Thymus (tissue), 14 donors: ENCODE measurements at places on chromosomes 2 and 18. TPM values are rescaled to one million over a fixed set of nuclear protein-coding genes. Genes with fewer than 3 reads are reported as not detected.

PTMA gene
- total RNA-seq, result 3,368 TPM

DNA sequence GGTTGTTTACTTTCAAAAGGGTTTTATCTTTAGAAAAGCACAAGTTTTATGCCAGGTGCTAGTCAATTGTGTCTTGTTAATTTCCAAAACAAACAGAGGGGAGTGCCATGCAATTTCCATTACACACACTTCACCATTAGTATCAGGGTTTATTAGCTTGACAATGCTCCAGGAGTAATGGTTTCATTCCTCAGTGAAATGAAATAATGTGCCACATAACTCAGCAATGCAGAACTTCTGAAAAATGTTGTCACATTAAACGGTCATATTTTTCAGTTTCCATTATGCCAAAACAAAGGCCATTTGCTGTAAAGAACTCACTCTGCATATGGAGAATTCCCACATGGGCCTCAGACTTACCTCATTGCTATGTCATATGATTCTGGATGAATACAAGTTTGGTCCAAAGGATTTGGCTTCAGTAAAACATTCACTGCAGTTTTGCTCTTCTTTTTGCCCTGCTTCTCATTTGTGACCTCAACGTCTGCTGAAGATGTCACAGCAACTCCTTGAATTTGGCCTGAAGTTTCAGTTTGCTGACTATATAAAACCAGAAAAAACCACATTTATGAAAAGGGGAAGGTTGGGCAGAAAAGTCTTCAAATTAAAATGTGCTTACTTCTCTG lies 198.2 kb downstream of the SRBD1 start:
- DNase-seq, result no peak
- peaks cover 3% of the 10 kb centered on the region for H3K36me3 ChIP-seq
- no peaks in the 10 kb centered on the region for H3K27me3 ChIP-seq
- H3K4me3 ChIP-seq, result no peak overlapping the region
- H3K27ac ChIP-seq, result no peak overlapping the region

GRCh38 chr2:68272246-68272994 lies 20.1 kb upstream of the PPP3R1 start:
- no peaks in the 10 kb centered on the region for H3K27me3 ChIP-seq
- no peak for DNase-seq
- no peaks in the 10 kb centered on the region for H3K4me1 ChIP-seq
- H3K27ac ChIP-seq, result no peak overlapping the region
- no peaks in the 10 kb centered on the region for H3K36me3 ChIP-seq

DNA sequence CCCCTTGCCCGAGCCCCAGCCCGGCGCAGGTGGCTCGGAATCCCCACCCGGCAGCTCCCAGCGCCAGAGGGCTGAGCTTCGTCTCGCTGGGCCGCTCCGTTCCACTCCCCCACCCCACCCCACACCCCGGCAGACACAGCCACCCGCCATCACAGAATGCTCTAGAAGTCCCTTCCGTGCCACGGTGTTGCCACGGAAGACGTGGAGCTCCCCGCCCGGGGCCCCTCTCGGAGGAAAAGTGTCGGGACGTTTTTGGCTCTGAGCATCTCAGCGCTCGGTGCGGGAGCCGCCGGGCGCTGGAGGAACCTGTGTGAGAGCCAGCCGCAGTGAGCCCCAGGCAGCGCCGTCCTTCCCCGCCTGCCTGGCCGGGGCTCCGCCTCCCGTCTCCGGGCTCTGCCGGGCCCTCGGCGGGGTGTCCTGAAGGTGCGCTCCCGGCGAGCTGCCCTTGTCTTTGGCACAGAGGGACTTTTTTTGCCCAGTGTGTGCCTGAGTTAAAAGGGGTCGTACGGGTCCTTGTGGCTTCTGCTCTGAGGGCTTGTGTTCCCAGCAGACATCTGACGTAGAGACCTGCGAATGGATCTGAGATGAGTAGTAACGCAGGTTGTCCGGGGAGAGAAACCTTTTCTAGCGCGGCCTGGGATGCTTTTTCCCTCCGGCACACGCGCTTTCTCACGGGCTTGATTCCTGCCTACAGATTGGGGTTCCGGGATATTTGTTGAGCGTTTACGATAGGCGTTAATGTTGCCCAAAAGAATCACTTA lies 1.8 kb downstream of the ZCCHC2 start:
- peak; percentile 82 for DNase-seq
- H3K27ac ChIP-seq, result peak overlapping the region; percentile 90
- H3K4me1 ChIP-seq, result peaks cover 18% of the 10 kb centered on the region
- H3K36me3 ChIP-seq, result no peaks in the 10 kb centered on the region
- no peaks in the 10 kb centered on the region for H3K27me3 ChIP-seq

DNA sequence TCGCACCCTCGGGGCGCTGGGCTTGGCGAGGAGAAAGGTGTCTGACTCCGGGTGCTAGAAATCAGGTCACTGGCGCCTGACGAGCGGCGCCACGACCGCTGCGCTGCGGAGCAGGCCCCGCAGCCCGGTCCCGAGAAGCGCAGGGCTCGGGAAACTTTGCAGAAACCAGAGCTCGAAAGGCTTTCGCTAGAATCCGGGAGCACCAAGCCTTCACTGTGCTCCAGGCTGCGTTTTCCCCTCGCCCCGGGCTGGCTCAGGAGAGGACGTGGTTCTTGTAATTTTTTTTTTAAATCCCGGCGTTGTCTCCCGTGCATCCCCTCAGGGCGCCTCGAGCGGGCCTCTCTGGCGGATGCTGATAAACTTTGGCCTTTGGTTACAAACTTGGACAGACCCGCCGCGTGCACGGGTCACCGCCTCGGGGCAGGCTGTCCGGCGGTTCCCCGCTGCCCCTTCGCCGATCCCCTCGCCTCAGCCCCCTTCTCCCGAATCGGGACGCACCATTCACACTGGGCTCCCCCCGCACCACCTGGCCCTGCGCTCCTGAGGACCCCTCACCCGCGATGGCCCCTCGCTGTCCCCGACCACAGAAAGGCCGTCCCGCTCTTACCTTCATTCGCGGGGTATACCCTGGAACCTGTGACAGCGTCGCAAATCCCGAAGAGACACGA lies 419 bp downstream of the EPHA4 start:
- H3K36me3 ChIP-seq, result no peaks in the 10 kb centered on the region
- peak overlapping the region; percentile 84 for H3K4me3 ChIP-seq
- H3K4me1 ChIP-seq, result peaks cover 45% of the 10 kb centered on the region

RAX gene
- under 0.01 TPM for total RNA-seq

DNA sequence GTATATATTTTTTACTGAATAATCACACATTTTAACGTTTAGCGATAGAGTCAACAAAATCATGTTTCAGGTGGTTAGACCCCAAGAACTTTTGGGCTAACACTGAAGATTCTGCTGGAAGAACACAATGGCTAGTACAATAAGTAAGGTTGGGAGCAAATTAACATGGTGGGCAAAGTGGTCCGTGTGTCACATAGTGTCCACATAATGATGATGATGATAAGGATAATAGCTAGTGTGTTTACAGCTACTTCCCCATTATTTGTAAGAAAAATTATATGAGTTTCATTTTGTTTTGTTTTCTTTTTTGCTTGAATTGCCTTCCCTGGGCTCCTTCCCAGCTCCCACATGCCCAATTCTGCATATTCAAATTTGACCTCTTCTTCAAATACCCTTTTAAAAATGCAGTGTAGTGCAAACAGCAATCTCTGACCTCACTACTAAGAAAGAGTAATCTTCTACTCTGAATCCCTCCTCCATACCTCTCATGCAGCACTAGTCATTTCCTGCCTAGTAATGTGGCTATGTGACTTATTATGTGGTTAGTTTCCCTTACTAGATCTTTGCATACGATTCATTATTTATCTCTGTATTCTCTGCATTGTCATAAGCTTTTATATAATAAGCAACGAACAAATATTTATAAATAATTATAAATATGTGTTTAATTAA lies 16.9 kb upstream of the VPS54 start:
- peaks cover 12% of the 10 kb centered on the region for H3K4me1 ChIP-seq
- H3K36me3 ChIP-seq, result no peaks in the 10 kb centered on the region
- no peaks in the 10 kb centered on the region for H3K27me3 ChIP-seq
- no peak overlapping the region for H3K27ac ChIP-seq
- H3K4me3 ChIP-seq, result no peak overlapping the region

GRCh38 chr2:161990036-161990435 lies 84.0 kb downstream of the DPP4 start:
- no peaks in the 10 kb centered on the region for H3K27me3 ChIP-seq
- H3K4me1 ChIP-seq, result peaks cover 9% of the 10 kb centered on the region
- H3K4me3 ChIP-seq, result no peak overlapping the region
- no peak for DNase-seq

GRCh38 chr2:24239553-24239952 lies 64.7 kb downstream of the FAM228A start:
- H3K27ac ChIP-seq, result no peak overlapping the region
- H3K4me1 ChIP-seq, result no peaks in the 10 kb centered on the region
- H3K36me3 ChIP-seq, result peaks cover 17% of the 10 kb centered on the region

DNA sequence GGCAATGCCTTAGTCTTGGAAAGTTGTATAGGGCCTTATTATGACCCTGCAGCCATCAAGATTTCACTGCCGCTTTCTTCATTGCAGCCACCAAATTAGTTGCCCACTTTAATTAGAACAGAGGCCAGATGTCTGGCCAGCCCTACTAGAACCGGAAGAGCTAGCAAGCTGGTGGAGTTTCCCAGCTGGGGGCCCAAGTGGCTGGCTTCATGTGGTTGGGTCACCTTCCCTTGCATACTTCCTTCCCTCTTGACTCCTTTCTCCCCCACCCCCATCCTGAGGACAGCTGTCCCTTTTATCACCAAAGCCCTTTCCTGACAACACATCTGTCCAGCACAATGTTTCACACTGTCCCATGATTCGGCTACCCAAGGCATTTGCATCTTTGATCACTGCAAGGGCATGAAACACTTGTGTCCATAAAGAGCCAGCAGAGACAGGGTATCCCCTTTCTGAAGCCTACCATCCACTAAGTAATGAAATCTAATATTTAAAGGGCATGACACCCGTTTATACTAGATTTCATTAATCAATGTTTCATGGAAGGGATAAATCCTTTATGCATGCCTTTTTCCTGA lies 187.2 kb downstream of the BCL11A start:
- H3K4me3 ChIP-seq, result no peak overlapping the region
- no peaks in the 10 kb centered on the region for H3K27me3 ChIP-seq
- no peaks in the 10 kb centered on the region for H3K36me3 ChIP-seq

CHRNG gene
- 0.57 TPM for total RNA-seq

- H3K27ac ChIP-seq, result no peak overlapping the region
- no peak overlapping the region for H3K4me3 ChIP-seq
- no peaks in the 10 kb centered on the region for H3K36me3 ChIP-seq
- H3K27me3 ChIP-seq, result no peaks in the 10 kb centered on the region
- DNase-seq, result no peak
- H3K4me1 ChIP-seq, result peaks cover 2% of the 10 kb centered on the region
Measured at GRCh38 chr2:171146633-171147032, 14.1 kb downstream of the TLK1 start.

- no peak overlapping the region for H3K4me3 ChIP-seq
- H3K4me1 ChIP-seq, result peaks cover 14% of the 10 kb centered on the region
- no peak for DNase-seq
- no peaks in the 10 kb centered on the region for H3K36me3 ChIP-seq
- H3K27ac ChIP-seq, result no peak overlapping the region
Measured at GRCh38 chr2:96771796-96772618, 11.3 kb downstream of the CNNM4 start.

OSR1 gene
- total RNA-seq, result 1.1 TPM

GRCh38 chr2:28986429-28986828 lies 5.3 kb downstream of the TOGARAM2 start:
- no peaks in the 10 kb centered on the region for H3K27me3 ChIP-seq
- no peaks in the 10 kb centered on the region for H3K4me1 ChIP-seq
- H3K27ac ChIP-seq, result no peak overlapping the region
- no peaks in the 10 kb centered on the region for H3K36me3 ChIP-seq
- no peak overlapping the region for H3K4me3 ChIP-seq

DNA sequence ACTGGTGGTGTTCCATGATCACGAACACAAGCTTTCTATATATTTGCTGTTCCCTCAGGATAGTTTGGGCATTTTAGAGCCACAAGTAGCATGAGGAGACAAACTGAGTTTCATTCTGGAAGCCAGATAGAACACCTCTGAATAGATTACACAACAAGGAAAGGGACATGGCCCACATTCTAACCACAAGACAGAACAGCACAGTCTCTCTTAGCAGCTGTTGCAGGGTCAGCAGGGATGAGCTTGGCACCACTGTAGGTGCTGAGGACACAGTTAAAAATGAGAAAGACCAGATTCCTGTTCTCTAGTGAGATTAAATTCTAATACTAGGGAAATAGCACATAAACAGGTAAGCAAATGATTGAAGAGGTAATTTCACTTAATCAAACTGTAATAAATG lies 235.3 kb downstream of the ZNF407 start:
- no peak overlapping the region for H3K27ac ChIP-seq
- DNase-seq, result no peak
- no peak overlapping the region for H3K4me3 ChIP-seq
- H3K4me1 ChIP-seq, result peaks cover 7% of the 10 kb centered on the region
- no peaks in the 10 kb centered on the region for H3K27me3 ChIP-seq

DNA sequence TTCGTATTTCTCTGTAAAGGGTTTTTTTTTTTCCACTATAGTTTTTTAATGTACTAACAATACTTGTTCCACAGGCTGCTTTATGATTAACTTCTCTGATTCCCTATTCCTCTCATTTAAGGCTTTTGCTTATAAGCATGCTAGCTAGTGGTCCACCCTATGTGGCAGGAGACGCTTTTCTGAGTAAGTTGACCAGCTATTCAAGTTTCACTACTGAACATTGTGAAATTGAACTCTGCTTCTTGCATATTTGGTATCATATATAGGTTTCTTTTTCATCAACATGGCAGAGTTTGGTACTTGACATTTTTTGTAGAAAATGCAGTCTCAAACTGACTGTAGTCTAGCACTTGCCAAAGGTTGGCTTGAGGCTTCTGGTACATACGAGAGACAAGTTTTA lies 74.2 kb downstream of the OTX1 start:
- no peak overlapping the region for H3K4me3 ChIP-seq
- no peak overlapping the region for H3K27ac ChIP-seq
- no peaks in the 10 kb centered on the region for H3K27me3 ChIP-seq
- no peaks in the 10 kb centered on the region for H3K36me3 ChIP-seq
- no peaks in the 10 kb centered on the region for H3K4me1 ChIP-seq

AP1S3 gene
- total RNA-seq, result 2.5 TPM

EVA1A gene
- total RNA-seq, result 12.7 TPM
